ENCODE measurements at places on chromosomes 2 and 18.

- DNase-seq = no peak
Measured at GRCh38 chr2:138633049-138633448, 131.5 kb downstream of the SPOPL start.

- no peak for DNase-seq
Measured at GRCh38 chr2:187461294-187462261, 13.5 kb upstream of the CALCRL start.

DNA sequence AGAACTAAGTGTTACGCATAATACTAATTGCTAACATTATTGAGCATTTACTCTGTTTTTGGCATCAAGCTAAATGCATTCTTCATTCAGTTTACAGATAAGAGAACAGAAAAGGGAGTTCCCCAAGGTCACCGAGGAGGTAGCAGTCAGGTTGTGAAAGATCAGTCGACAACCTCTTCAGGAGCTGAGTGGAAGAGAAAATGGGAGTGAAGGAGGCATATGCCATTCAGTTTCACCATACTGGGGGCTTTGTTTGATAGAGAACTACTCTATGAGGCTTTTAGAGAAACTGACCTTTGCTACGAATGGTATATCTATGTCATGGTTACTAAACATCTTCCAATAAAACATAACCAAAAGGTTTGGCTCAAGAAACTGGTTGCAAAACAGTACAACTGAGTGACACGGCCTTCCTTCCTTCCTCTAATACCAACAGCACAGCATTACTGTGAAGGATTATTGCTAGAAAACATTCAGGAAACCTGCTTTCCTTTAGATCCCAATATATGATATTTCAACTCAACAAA, 112.1 kb downstream of the RBMS1 start:
- no peak for DNase-seq

DNA sequence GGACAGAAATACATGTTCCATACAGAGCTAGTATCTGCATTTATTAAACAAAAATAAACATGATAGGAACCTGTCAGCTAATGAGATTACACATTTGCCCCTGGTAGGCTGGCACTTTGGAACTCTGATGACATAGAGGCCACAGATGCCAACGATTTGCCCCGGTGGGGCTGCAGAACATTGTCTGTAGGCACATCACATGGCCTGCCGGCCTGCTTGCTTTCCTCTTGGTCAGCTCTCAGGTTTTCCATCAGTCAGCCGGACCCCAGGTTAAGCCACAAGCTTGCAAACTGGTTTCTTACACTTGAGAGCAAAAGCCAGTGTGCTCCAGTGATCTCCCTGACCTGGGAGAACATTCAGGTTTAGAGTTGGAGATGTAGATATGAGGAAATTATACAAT, 60.3 kb downstream of the CRACDL start:
- no peak for DNase-seq

DNA sequence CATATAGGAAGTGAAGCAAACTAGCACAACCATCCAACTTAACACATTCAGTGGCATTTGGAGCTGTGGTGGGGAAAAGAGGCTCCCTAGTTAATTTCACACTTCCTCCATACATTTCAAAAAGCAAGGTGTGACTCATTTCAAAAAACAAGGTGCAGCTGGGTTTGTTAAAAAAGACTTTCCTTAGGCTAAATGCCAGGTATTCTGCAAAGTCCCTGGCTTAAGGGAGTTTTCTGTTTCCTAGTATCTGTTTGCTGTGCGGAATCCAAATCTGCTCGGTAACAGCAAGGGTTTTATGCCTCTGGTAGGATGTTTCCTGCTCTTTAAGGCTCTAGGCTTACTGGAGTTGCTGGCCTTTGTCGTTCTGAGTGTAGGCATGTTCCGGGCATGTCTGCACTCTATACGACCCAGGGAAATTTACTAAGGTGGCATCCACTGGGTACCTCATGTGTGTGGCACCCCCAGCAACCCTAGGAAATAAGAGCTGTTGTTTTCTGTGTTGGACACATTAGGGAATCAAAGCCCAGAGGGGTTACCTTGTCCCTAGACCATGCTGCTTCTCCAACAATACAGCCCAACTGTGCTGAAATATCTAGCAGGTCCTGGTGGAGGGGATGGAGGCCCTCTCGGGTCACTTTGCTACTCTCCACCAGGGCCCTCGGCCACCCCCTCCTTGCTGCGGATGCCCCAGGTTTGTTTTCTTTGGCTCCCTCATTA, 634 bp upstream of the MSGN1 start:
- no peak for DNase-seq

DNA sequence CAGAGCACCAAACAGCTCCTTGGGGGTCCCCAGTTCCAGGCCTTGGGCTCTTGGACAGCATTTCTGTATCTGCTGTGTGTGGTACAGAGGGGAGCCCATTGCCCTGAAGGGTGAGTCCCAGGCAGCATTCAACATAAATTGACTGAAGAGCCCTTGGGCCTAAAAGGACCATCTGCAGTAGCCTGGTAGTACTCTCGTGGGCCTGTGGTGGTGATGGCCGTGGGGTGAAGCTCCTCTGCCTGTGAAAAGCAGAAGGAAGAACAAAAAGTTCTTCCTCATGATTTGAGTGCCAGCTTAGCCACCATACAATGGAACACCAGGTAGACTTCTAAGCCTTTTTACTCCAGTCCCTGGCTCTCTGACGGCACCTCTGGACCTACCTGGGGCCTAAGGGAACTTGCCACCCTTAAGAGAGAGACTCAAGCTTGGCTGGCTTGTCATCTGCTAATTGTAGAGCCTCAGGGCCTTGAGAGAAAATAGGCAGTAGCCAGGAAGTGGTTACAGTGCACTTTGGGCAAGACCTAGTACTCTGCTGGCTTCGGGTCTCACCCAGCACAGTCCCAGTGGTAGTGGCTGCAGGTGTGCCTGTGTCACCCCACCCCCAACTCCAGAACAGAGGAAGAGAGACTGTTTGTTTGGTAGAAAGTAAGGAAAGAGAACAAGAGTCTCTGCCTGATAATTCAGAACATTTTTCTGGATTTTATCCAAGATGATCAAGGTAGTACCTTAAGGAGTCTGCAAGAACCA, 84.6 kb upstream of the CERS6 start:
- no peak for DNase-seq

DNA sequence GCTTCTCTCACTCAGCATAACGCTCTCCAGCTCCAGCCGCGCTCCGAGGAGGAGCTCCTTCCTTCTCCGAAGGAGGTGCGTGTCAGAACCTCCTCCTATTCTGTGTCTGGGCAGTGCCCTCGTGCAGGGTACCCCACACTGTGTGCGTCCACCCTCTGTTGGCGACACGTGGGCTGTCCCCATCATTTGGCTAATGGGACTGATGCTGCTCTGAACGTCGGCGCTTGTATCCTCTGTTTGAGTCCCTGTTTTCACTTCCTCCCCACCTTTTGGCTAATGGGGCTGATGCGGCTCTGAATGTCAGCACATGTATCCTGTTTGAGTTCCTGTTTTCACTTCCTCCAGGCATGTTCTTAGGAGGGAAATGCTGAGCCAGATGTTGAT, 22.2 kb downstream of the KCNG2 start:
- no peak for DNase-seq

GRCh38 chr2:190596993-190597392, 51.9 kb upstream of the NAB1 start:
- DNase-seq = no peak

GRCh38 chr18:58538604-58539386, 90.1 kb downstream of the ALPK2 start:
- DNase-seq = no peak

- no peak for DNase-seq
Measured at GRCh38 chr2:157903626-157904025, 27.5 kb upstream of the ACVR1 start.

GRCh38 chr18:7190547-7191156, 40.2 kb upstream of the LRRC30 start:
- no peak for DNase-seq
